Kidney (tissue), 22 donors: ENCODE measurements at places on chromosomes 1 and 21. TPM values are rescaled to one million over a fixed set of nuclear protein-coding genes. Genes with fewer than 3 reads are reported as not detected.

VASH2 gene
- total RNA-seq: 0.57 TPM

C1QC gene
- 287 TPM for total RNA-seq

DNA sequence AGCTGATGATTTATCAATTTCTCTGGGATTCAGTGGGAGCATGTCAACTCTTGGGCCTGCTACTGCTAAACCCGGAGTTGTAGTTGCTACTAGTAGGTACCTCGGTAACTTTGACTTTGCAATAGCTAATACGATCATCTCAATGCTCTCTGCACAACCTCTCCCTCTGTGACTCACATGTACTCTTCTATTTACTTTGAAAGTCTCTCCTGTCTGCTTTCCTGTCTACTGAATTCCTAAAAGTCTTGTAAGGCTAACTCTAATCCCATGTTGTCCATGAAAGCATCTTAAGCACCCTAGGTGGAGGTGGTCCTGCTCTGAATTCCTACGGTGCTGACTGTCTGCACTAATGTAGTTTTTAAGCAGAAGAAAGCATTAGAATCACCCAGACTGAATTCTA, 29.3 kb downstream of the SLC9C2 start:
- no peak for DNase-seq

DNA sequence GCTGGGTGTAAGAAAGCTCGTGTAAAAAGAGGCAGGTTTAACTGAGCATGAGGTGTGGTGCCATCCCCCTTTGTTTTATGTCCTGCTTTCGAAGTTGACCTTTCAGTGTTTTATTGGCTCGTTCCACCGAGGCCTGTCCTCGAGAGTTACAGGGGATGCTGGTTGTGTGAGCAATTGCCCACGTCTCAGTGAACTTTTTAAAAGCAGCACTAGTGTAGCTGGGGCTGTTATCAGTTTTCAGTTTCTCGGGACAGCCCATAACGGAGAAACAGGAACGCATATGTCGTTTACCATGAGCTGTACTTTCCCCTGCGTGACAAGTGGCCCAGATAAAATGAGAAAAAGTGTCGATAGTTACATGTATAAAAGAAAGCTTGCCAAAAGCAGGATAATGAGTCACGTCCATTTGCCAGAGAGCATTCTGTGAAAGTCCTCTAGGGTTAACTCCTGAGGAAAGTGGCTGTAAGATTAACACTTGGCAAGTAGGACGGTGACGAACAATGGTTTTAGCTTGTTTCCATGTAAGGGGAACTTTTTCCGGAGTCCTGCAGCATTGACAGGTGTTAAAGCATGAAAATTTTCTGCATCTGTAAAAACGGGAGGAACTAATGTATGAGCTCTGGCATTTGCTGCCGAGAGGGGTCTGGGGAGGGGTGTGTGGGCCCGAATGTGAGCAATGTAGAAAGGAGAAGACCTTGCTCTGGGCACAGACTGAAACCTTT, 7.8 kb upstream of the LRRC47 start:
- DNase-seq: peak; percentile 32

GRCh38 chr1:18927654-18928272, 25.4 kb upstream of the ALDH4A1 start:
- DNase-seq: peak; percentile 75

LCK gene
- total RNA-seq: 10.3 TPM

- DNase-seq: no peak
Measured at GRCh38 chr1:7614576-7615074, 156.5 kb upstream of the VAMP3 start.

KRTAP19-1 gene
- total RNA-seq: not detected

DNA sequence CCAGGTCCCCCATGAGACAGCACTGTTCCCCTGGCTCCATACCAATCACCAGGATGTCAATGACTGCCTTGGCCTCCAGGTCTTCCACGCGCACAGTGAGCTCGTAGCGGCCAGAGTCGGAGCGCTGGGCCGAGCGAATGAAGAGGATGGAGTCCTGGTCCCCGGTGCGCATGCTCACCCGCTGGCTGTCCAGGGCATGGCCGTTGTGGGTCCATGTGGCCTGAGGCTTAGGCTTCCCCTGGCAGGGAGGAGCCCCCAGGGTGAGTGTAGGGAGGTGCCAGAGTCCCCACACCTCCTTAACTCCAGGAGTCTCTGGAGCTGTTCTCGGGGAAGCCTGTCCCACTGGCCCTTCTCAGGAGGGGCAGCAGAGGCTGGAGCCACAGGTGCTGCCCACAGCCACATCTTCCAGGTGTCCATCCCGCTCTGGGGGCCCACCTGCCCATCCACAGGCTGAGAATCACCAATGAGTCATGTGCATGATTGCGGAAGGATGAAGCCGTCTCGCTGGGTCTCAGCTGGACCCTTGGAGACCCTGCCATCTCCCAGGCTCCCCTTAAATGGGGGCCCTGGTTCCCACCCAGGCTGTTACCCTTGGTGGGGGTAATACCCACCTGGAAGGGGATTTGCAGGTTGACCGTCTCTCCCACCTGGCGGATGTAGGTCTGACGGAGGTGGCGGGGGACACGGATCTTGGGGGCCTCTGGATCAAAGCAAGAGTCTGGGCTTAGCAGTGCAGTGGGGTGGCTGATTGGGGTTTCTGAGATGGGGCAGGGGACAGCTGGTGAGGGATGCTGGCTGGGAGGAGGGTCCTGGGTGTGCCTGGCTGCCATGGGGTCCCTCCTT, 4.1 kb downstream of the MYBPH start:
- peak; percentile 76 for DNase-seq

DNA sequence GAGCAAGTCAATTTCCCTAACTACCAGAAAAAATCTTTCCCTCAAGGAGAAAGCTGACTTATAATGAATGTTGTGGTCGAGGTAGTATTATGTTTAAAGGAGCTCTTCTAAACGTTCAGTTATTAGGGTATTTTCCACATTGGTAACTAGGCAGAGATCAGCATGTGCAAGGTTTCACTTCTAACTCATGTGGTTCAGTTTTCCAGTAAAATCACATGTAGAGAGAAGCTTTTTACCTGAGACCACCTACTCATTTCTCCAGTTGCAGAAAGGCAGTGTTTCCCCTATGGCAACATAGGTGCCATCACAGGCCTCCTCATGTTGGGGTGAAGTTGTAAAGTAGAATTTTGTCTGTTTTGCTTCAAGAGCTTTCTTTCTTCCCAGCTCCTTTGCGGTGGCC, 23.7 kb downstream of the IL23R start:
- no peak for DNase-seq

DNA sequence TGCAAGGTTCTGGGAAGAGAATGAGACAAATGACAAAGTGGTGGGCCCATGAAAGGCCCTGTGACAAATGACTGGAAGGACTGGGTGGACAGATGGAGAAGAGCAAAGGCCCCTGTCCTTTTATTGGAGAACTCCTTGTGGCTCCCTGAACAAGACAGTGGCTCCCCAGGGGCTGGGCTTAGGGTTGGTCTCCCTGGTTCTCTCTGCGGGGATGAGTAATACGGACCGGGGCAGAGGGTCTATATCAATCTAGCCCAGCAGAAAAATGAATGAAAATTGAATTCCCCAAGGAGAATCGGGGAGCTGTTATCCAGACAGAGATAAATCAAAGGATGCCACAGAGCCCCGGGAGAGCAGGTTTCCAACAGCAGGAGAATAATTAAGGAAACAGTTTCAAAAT, 5.2 kb upstream of the LHX4 start:
- DNase-seq: no peak

MSH4 gene
- total RNA-seq: 0.41 TPM

DNA sequence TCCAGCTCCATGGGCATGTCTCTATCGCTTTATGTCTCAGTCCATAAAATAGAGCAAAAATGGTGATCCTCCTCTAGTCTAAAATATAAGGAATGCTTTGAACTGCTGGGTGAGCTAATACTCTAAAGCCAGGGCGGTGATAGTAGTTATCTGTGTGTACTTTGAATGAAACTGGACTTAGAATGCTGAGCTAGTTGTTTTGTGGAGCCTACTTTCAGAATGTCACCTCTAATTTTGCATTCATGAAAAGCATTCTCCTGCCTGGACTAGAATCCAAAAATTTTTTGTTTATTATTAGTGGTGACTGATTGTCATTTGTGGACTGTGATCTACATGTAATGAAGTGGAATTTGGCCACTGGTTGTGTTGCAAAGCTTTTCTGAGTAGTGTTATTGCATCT, 241.6 kb upstream of the C1orf105 start:
- no peak for DNase-seq

- DNase-seq: no peak
Measured at GRCh38 chr1:11474826-11475225, 4.1 kb upstream of the DISP3 start.

DNA sequence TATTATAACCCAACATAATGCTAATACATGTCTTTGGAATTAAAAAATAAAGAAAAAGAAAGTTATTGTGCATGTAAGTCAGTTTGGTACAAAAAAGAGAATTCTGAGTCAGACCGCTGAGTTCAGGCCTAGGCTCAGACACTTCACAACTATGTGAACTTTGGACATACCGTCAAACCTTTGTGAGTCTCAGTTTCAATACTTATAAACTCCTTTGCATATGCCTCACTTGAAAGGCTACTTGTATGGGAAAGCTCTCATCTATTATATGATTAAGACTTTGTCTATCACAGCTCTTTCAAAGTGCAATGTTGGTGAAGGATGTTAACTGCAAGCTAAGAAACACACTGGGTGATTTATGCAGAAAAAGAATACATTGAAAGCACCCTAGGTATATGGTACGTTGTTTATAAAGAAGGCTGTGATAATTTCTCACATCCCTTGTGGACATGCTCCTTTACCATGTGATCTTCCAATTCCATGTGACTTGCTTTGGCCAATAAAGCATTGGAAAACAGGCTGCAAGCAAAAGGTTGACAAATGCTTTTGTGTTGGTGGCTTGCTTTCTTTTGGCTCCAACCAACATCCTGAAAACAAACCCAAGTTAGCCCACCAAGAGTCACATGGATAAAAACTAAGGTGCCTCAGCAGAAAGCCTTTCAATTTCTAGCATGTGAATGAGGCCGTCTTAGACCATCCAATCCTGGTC, 49.6 kb downstream of the INTS7 start:
- no peak for DNase-seq

LYPLA2 gene
- 71.3 TPM for total RNA-seq

- DNase-seq: no peak
Measured at GRCh38 chr1:211145944-211146343, 12.0 kb upstream of the KCNH1 start.

- DNase-seq: no peak
Measured at GRCh38 chr1:76802094-76802493, 65.2 kb upstream of the ST6GALNAC5 start.

CADM3 gene
- 25.8 TPM for total RNA-seq

DNA sequence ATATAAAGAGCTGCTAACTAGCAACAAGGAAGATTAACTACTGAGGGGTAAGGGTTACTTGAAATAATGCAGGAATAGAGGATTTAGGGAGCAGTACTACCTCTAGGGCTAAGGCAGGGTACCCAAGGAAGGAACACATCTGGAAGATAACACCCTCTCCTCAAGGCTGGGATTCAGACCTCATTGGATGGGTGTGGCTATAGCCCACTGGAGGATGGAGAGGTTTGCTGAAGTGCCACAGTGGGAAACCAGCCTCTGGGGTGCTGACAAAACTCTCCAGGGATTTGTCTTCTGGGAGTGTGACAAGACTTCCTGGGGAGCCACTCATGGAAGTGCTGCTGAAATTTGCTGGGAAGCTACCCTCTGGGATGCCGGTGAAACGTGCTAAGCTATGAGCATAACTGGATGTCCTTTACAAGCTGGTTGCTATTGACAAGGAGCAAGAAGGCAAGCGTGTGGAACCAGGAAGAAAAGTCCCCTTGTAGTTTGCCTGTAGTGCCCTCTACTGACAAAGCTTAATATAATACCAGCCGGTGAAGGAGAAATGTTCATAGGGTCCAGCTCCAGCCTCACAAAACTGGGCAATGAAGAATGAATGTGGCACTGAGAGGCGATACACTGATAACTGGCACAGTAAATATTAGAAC, 122.8 kb upstream of the USP24 start:
- no peak for DNase-seq

CFHR3 gene
- 2.1 TPM for total RNA-seq

INTS7 gene
- 9.8 TPM for total RNA-seq

GRCh38 chr1:109996476-109996875, 11.9 kb downstream of the AHCYL1 start:
- no peak for DNase-seq

DNA sequence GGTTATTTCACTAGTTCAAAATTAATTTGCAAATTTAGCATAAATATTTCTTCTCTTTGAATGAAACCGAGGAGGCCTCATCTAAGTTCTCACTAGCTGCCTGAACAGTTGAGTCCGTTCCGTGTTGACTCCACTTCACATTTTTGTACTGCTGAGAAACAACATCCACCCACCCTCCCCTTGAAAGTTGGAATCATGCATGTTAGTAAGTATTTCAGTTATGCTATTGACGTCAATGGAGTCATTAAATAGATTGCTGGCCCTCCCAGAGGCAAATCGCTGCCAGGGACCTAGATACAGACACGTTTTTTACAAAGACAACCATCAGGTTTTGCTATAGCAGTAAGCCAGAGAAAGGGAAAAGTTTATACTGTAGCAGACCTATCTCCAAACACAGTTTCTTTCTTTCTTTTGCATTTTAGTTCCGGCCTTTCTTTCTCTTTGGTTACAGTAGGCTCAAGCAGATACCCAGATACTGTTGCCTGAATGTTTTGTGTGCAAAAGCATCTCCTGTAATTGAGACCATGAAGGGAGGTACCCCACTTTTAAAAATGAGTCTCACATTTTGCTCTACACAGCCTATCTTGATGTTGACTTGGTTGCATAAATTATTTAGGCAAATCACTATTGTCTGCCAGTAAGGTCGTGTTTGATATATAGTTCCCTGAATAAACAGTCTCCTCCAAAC, 262.6 kb upstream of the SGIP1 start:
- DNase-seq: peak; percentile 79

- DNase-seq: no peak
Measured at GRCh38 chr1:232754930-232755329, 50.3 kb upstream of the MAP10 start.

DNA sequence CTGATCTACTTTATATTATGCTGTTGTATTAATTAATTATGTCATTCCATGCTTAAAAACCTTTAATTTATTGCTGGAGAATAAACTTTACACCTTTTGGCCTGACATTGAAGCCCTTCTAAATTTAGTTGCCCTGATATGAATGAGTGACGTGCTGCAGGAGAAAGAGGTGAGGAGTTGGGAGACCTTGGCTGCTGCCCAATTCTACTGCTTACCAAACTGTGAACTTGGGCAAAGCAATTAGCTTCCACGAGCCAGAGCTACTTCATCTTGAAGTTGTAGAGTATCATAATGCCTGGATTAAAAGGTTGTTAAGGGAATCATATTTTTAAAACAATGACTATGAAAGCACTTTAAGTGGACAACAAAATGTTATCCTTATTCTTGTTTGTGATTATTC, 126.8 kb upstream of the DEPDC1 start:
- no peak for DNase-seq

- DNase-seq: no peak
Measured at GRCh38 chr1:214422137-214422671, 129.2 kb downstream of the PTPN14 start.

- DNase-seq: no peak
Measured at GRCh38 chr1:185104083-185104482, 52.7 kb downstream of the TRMT1L start.

GRCh38 chr21:41250519-41250918, 66.1 kb upstream of the FAM3B start:
- no peak for DNase-seq

MEX3A gene
- 1.7 TPM for total RNA-seq

GRCh38 chr21:31530364-31530763, 129.1 kb upstream of the SOD1 start:
- no peak for DNase-seq

CYP4Z1 gene
- total RNA-seq: 0.22 TPM
